ENCODE measurements at places on chromosomes 7 and 10.
A peak's percentile ranks its signal among the peaks of the same experiment; 100 is the strongest.

GRCh38 chr10:17316488-17317170 lies 88.6 kb downstream of the VIM start:
- no peak for DNase-seq

GRCh38 chr7:47423196-47423595 lies 158.7 kb downstream of the TNS3 start:
- no peak for DNase-seq

DNA sequence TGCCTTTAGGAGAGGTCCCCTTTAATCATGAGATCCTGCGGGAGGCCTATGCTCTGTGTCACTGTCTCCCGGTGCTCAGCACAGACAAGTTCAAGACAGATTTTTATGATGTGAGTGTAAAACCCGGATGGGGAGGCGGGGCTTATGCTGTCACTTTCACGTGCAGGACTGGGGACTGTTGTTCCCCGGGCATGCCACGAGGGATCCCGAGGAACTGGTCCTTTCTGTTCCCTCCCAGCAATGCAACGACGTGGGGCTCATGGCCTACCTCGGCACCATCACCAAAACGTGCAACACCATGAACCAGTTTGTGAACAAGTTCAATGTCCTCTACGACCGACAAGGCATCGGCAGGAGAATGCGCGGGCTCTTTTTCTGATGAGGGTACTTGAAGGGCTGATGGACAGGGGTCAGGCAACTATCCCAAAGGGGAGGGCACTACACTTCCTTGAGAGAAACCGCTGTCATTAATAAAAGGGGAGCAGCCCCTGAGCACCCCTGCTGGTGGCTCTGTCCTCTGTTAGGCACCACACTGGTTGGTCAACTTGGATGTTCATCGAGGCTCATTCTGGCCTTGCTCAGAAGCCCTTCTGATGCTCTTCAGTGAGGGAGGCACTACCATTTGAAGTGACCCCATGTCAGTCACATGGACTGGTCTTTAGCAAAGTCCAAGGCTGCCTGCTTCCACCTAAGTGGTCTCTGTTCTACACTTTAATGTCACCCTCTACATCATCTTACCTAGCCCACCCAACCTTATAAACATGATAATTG lies 2.8 kb downstream of the COPS6 start:
- DNase-seq: no peak

- DNase-seq: no peak
Measured at GRCh38 chr10:30447125-30447799, 13.3 kb downstream of the MAP3K8 start.

- DNase-seq: no peak
Measured at GRCh38 chr10:130545122-130545521, 408.9 kb downstream of the GLRX3 start.

GRCh38 chr7:157430721-157431120 lies 93.9 kb downstream of the DNAJB6 start:
- DNase-seq: no peak

DNA sequence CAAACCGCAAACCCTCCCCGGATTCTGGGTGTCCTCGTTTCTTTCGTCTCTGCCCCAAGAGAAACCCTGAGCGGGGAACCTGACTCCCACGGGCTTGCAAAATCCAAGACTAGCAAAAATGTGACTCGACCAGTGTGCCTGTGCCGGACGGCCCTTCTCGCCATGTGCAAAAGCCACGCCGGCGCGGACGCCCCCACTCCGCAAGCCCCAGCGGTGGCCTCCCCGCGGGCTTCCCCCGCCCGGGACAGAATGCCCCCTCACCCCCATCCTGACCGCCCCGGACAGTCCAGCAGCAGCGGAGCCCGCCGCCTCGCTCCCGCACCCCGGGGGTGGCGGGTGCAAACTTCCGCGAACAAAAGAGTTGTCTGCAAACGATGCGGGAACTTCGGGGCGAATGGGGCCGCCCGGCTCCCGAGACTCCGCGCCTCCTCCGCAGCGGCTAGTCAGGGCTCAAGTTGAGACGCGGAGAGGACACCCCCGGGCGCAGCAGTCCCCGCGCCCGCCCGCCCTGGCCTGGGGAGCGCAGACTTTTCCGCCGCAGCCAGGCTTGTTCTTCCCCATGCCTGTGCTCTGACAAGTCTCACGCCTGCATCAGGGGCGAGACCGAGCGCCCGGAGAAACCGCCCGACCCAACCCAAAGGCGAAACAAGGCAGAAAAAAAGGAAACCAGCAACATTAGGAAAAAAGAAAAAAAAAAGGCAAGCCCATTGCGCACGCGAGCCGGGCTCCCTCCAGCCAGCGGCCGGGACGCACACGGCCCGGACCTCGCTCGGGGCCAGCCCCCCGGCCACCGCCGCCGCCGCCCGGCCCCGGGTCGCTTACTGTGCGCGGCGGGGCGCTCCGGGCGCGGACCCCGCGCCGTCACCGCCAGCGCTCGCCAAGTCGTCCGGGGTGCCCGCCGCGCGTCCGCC lies 732 bp downstream of the FAM53B start:
- DNase-seq: no peak

GRCh38 chr7:44063547-44063893 lies 1.8 kb downstream of the PGAM2 start:
- DNase-seq: no peak

DNA sequence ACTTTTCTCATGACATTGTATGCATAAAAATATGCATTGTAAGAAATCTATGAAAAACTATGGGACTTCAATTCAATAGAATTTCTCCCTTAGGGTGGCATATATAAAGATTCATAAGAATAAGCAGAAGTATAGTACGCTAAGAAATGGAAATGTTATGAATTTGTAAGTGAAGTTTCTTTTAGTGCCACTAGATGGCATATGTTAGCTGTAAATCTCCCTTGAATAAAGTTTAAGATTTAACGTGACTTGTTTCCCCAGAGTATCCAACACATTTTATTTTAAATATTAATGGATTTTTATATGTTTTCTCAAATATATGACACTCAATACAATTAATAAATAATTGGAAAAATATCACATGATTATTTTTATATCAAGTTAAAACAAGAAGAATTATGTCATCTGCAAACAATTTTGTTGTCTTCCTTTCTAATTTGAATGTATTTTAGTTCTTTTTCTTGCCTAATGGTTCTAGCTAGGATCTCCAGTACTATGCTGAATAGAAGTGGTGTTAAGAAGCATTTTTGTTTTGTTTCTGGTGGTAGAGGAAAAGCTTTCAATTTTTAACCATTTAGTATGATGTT lies 287.2 kb downstream of the HGF start:
- DNase-seq: no peak

DNA sequence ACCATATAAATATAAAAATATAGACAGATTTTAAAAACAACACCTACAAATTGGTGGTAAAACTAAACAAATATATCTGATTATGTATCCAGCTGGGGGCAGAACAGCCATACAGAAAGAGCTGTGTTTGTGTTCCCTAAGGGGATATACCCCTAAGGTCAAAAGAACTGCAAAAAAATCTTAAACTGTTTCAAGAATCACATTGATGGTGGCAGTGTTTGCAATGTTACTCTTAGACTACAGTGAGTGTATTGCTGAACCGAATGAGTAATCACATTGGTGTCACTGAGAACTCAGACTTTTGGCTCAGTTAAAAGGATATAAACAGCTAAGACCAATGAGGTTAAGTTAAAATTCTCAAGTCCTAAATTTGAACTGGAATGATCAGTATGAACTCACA lies 27.1 kb upstream of the PTPRN2 start:
- no peak for DNase-seq

- DNase-seq: no peak
Measured at GRCh38 chr10:90906596-90906995, 14.3 kb downstream of the ANKRD1 start.

DNA sequence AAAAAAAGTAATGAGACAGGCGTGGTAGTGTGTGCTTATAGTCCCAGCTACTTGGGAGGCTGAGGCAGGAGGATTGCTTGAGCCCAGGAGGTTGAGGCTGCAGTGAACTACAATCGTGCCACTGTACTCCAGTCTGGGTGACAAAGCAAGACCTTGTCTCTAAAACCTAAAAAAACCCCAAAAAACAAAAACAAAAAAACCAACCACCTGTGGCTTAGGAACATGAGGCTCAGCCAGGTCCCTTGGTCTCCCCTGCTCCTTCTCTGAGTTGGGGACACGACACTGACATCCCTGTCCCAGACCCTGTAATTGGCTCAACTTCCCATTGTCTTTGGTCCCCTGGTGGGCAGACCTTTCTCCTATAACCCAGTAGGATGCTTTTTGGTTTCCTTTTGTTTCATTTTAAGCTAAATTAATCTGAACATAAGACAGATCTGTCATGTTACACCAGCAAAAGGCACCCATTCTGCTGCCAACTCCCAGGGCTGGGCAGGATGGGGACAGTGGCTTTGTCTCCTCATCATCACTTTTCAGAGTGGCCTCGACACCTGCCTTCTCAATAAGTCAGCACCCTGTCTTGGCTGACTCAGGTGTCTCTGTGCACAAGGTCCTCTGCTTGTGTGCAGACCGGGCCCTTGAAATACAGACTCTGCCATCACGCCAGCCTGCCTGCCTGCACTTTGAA lies 74.4 kb downstream of the MYL10 start:
- DNase-seq: no peak

- no peak for DNase-seq
Measured at GRCh38 chr10:10726101-10726500, 291.6 kb upstream of the CELF2 start.

DNA sequence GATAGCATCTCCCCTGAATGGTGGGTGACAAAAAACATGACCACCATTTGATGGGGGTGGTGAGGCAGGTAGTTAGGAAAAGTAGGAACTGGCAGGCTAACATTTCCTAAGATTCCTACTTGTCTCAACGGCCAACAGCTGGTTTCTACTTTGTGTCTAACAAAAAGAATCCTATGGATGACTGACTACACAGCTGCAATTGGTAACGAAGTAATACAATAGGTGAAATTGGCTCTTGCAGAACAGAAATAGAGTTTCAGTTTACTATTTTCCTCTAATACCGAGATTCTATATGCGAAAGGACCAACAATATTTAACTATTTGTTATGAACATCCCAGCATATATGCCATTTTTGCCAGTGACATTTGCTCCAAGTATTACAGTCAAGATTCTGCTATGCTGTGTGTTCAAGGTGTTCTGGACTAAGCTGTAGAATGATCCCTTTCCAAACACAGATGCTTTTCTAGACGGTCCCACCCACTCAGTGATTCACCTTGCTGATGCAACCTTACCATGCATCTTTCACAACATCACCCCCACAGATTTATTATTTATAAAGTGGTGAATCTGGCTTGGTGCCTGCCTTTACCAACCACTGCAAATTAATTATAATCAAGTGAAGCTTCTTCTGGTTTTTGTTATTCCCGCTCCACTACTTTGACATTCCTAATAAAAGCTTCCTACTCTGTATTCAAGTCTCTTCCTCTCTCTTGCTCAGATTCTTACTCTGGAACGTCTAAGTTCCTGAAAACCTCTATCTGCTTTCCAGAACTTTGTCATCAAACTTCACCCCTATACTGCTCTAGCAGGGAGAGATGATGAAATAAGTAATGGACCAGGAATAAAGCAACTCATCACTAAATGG lies 16.8 kb downstream of the BBIP1 start:
- peak; percentile 17 for DNase-seq

- no peak for DNase-seq
Measured at GRCh38 chr7:77619314-77619713, 76.9 kb upstream of the RSBN1L start.

DNA sequence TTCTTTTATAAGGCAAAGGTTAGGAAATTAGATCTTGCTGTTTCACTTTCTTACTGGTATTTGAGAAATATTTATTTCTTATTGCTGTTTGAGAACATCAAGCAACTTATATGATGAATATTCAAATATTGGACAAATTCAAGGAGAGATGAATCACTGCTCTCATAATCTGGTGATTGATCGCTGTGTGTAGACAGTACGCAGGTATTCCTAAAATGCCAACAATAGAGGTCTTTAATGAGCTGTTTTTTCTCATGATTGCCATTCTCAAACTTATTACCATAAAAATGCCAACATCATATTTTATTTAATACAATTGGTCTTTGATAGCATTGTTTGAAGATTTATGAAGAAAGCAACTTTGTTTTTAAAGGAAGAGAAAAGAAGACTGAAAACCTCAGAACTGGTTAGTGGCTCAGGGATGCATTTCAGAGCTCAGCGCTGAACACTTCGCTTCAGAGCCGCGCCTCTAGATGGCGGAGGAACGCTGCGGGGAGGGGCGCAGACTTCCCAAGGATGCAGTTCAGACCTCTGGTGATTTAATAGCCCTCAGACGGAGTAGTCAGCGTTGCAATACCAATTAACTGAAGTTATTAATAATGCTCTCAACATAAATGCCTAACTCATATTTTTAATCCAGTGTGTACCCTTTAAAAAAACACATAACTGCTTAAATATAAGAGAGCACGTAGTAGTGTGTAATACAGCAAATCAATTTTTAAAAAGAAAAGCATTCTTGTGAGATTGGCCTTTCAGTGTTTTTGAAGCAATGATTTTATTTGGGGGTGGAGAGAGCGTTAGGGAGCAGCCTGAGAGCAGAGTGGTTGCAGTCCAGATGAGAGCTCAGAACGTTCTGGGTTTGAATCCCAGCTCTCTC lies 38.5 kb upstream of the STEAP4 start:
- DNase-seq: no peak

DNA sequence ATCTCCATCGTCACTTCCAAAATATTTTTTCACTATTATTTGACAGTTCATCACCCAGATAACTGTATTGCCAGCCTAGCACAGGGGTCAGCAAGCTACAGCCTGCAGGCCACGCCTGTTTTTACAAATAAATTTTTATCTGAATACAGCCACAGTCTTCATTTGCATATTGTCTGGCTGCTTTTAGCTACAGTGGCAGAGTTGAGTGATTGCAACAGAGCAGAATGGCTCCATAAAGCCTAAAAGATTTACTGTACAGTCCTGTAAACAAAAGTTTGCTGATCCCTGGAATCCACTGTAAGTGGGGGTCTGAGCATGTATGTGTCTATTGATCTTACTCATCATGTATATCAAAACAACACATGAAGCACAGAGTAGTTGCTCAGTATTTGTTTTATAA lies 45.9 kb upstream of the GNAI1 start:
- no peak for DNase-seq

GRCh38 chr10:26274391-26274790 lies 57.8 kb downstream of the GAD2 start:
- DNase-seq: no peak

GRCh38 chr10:128103229-128103714 lies 23.0 kb downstream of the MKI67 start:
- peak; percentile 39 for DNase-seq

DNA sequence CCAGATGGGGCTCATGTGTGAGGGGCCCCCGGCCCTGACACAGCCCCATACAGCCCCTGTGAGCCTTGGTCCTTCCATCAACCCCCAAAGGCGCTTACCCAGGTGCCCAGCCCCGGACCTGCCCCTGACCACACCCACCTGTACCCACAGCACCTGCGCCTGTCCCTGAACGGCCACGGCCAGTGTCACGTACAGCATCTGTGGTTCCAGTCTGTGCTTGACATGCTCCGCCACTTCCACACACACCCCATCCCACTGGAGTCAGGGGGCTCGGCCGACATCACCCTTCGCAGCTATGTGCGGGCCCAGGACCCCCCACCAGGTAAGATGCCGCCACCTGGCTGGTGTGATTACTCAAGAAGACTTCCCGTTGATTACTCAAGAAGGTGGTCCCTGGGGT lies 33.5 kb downstream of the SH2B2 start:
- no peak for DNase-seq

All from activated gamma-delta T cell treated with anti-CD3 and anti-CD28 coated beads, Interleukin-2, amount 50 U/mL, for 16 hours (primary cell).